Adipocyte (in vitro differentiated cells): ENCODE measurements at places on chromosomes 16 and 17.

- DNase-seq: no peak
These were observed 60.4 kb upstream of the RPH3AL start for GRCh38 chr17:413016-413350.

DNA sequence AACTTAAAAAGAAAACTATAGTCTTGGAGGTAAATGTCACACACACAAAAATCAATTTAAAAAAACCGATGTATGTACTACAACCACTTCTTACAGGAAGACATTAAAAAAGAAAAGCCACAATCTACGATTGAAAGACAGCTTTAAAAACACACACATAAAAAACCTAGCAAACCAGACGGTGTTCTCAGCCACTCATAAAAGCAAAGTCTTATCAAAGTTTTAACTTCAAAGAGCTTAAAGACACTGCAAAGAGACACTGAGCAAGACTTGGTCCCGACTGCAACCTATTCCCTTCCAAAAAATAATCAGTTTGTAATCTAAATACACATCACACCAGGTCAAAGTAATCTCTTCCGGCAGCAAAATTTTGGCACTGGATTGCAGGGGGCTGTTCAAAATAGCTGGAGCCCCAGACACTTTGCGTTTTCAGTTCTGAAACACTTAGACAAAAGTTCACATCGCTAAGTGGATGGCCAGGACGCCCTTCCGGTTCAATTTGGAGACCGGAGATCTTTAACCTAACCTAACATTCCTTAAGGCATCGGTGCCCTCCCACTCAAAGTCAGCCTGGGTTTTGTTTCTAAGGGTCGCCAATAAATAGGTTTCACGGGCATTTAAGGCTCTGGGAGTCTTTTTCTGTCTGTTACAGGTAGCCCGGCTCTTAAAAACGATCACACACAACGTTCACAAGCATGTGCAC is 2.6 kb downstream of the ZCCHC14 start:
- DNase-seq: peak; percentile 26

DNA sequence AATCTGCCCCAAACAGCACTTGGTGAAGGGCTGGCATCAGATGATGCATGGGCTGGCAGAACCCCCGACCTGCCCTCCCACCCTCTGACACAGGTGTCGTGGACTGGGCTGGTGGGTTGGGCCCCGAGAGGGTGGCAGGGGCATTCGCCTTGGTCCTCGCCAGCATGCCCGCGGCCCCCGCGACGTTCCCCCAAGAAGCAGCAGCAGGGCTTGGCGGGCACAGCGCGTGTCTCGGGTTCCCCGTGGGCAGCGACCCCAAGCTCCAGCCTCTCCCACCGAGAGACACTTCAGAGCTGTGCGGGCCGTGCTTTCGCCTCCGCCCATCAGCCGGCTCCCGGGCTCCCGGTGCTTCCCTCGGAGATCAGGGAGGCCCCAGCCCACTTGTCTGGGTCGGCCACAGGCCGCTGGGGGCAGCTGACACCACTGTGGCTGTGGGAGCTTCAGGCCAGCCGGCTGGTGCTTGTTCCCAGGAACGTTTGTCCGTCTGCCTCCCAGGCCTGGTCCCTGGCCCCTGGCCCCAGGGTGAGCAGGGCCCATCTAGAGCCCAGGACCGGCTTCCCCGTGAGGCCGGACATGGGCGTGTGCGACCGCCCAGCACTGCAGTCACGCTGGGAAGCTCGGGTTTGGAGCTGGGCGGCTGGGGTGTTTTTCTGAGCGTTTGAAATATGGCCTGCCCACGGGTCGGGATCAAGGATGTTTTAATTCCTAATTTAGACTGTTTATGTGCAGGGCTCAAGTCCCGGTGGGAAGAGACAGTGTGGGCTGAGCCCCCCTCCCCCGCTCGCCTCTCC is 16.6 kb downstream of the CACNA1H start:
- DNase-seq: no peak

GRCh38 chr17:82090549-82091263 is 7.3 kb downstream of the FASN start:
- DNase-seq: no peak

- no peak for DNase-seq
These were observed 127.6 kb downstream of the KIF2B start for GRCh38 chr17:53950207-53950857.

DNA sequence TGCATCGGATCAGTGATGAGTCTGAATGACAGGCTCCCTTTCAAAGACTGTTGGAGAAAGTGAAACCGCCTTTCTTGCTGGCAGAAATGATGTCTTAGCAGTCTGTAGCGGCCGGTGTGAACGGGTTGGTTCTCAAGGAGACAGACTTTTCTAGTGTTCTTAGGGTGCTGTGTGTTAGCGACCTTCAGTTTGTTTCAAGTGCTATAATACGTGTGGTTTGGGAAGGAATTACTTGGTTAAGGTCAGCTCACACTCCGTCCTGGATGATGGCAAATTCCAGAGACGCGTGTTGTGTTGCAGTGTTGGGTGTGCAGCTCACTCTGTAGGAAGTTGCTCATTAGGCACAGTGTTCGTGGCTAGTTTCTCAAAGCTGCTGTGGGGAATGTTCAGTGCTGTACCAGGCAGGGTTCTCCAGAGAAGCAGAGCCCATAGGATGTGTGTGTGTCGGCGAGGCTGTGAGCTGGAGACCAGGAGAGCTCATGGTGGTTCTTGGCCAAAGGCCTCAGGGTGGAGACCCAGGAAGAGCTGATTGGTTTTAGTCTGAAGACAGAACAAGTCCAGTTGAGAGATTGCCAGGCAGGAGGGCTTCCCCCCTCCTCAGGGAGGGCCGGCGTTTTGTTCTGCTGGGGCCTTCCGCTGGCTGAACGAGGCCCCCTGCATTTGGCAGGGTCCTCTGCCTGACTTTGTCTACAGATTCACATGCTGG is 37.6 kb downstream of the ZNF750 start:
- DNase-seq: no peak

DNA sequence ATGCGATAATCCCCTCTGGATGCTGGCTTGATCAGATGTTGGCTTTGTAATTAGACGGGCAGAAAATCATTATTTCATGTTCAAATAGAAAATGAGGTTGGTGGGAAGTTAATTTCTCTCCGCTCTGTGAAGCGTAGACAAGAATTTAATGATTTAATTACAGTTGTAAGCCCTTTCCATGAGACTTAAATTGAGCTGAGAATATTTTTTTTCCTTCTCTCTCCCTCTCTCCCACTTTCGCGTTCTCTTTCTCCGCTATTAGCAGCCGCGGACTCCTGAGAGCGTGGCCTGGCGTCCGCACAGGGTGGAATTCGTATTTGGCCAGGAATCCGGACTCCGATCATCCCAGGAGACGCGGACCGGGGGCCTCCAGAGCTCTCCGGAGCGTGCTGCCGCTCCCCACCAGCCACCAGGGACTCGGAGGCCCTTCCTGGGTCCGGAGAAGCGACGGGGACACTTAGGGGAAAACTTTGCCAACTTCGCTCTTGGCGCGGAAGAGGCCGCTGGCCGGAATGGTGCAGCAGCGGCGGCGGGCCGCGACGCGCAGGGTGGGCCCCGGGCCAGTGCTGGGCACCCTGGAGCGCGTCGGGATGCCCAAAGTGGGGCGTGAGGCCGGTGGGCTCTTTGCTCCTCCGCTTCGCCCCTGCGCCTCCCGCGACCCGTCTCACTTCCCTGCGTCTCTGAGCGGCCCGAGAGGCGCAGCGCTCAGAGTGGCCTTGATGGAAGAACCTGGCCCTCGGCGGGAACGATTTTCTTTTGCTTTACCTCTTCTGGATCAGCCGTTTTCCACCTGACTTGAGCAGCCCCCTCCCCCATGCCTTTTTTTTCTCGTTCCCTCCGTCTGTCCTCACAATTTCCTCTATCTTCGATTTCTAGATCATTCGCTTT is 3.6 kb upstream of the IRX3 start:
- no peak for DNase-seq

DNA sequence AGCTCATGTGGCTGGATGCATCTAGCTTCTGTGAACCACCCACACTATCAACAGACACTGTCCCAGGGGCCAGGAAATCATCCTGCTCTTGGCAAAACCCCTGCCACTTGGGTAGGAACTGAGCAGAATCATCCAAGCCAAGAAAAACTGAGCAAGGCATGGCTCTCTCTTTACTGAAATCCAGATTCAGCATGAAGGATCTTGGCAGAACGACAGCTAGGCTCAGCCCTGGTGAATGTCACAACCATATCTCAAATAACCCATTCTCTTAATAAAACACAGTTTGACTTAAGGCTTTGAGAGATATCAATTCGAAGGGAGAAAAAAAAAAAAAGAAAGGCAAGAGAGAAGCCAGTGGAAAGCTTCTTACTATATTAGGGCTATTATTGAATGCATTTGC is 72.2 kb downstream of the MAF start:
- no peak for DNase-seq

- no peak for DNase-seq
These were observed 322.8 kb downstream of the CPPED1 start for GRCh38 chr16:12480916-12481315.

DNA sequence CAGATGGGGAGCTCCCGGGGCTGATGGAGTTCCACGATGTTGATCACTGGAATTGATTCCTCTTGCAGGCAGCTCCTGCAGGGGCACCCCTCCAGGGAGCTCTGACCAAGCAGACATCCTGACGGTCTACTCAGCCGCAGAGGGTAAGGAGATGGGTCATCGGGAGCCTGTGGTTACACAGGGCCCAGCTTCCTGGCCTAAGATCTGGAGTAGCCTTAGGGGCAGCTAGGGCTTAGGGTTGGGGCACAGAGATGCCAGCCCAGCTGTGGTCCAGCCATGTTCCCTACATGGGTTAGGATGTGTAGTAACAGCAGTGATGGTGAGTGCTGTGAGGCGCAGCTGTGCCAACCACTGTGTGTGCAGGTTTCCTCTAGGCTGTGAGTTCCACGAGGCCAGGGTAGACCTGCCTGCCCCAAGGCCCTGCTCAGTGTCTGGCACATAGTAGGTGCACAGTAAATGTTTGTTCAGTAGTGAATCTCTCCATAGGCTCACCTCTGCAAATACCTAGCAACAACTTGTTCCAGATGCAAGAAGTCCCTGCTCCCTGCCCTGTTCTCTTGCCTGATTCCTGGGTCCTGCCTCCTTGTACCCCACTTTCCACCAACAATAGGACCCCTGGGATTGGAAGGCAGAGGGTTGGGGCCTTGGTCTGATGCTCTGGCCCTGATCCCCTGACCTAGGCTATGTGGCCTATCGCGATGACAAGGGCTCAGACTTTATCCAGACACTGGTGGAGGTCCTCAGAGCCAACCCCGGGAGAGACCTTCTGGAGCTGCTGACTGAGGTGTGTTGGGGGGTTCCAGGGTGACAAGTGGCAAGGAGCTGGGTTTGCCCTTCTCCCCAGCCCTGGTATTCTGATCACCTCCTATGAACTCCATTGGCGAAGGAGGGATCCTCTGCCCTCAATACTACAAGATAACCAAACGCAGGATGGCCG is 13.7 kb downstream of the ZNF213 start:
- DNase-seq: no peak

- no peak for DNase-seq
These were observed 21.2 kb downstream of the UTP6 start for GRCh38 chr17:31880311-31880710.

DNA sequence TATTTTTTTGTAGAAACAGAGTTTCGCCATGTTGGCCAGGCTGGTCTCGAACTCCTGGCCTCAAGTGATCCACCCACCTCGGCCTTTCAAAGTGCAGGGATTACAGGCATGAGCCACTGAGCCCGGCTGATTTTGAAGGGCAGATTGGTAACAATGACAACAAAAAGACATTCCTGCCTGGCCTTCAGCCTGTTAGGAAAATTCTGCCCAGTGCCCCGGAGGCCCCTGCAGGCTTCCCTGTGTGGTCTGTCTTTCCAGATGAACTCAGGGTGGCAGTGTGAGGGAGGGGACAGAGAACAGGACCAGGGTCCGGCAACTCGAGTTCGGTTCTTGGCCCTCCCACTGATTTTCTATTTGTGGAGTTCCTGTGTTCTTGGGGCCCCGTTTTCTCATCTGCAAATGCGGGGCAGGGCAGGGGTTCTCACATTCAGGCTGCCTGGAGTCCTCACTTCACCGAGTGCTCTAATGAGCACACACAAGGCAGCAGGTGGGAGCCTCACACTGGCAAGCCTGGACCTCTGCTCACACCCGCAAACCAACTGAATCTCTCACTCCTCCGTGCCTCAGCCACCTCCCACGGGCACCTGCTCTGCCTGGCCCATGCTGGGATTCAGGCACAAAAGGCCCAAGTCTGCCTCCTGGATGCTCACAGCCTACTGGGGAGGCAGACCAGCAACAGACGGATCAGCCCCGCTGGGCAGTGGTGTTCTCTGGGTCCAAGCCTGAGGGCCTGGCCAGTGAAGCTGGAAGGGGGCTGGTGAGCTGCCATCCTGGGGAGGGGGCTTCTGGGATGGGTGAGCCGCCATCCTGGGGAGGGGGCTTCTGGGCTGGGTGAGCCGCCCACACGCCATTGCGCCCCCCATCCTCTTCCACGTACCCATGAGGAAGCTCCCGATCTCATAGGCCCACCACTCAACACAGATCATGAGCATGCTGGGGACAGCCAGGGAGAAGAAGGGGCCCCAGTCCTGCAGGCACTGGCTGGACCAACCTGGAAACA is 10.3 kb downstream of the SLC47A2 start:
- no peak for DNase-seq

DNA sequence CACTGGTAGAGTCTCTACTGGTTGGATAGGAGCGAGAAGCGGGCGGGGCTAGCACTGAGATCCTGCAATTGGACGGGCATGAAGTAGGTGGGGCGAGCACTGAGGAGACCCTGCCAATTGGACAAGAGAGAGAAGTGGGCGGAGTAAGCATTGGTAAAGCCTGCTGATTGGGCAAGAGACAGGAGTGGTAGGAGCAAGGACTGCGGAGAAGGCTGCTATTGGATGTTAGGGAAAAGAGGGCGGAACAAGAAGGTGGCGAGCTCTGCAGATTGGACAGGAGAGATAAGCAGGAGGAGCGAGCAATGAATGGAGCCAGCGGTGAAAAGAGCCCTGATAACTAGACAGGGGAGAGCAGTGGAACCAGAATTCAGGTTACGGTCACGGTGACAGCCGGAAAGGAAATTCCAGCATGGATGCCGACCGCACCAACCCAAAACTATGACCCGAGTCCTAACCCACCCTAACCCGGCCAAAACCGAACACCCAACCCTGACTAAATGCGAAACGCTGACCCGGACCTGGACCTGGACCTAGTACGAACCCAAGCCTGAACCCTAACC is 4.8 kb downstream of the SCGB1C2 start:
- DNase-seq: peak; percentile 34

GRCh38 chr17:1227917-1228780 is 42.1 kb upstream of the BHLHA9 start:
- DNase-seq: no peak

DNA sequence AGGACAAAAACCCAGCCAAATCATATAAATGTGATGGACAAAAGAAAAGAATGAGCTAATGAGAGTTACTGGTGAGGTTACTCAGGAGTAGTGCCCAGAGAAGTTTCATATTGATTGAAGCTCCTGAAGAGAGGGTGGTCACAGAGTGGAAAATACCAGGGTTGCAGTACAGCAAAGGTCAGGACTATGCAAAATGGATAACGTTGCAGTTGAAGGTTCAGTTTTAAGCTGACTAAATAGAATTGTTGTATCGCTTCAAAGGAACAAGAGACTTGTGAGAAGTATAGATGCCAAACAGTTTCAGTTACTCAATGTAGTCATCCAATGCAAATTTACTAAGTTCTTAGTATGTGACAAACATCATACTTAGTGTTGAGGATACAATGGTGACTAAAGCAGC is 47.1 kb downstream of the ABCA8 start:
- no peak for DNase-seq
